ENCODE measurements at places on chromosomes 2 and 18.
A peak's percentile ranks its signal among the peaks of the same experiment; 100 is the strongest.

DNA sequence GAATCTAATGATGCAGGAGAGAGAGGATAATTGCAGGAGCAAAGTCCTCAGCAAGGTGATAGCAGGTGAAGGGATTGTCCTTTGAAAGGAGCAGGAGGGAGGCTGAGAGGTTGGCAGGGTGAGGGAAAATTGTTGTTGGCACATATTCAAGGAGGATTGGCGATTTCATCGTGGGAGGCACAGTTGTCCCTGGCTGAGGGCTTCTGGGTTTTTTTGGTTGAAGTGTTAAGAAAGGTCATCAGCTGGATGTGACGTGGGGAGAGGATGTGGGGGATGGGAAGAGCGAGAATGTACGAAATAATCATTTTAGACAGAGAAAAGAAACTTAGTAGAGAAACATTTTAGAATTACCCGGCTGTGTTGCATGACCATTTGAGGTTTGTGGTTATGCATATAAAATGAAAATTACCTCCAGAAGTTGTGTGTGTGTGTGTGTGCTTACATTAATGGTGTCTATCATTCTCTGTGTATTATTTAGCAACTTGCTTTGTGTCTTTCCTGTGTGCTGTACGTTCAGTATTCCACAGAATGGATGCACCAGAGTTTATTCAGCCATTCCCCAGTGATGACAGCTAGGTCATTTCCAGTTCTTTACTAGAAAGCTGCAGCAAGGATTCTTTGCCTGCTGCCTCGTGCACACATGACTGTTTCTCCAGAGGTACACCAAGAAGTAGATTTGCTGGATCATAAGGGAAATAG is 67.6 kb downstream of the SDC1 start:
- peak; percentile 54 for DNase-seq

- DNase-seq = peak; percentile 84
Measured at GRCh38 chr2:207747653-207748560, 21.8 kb downstream of the FZD5 start.

- no peak for DNase-seq
Measured at GRCh38 chr2:170411660-170412059, 233.7 kb downstream of the MYO3B start.

DNA sequence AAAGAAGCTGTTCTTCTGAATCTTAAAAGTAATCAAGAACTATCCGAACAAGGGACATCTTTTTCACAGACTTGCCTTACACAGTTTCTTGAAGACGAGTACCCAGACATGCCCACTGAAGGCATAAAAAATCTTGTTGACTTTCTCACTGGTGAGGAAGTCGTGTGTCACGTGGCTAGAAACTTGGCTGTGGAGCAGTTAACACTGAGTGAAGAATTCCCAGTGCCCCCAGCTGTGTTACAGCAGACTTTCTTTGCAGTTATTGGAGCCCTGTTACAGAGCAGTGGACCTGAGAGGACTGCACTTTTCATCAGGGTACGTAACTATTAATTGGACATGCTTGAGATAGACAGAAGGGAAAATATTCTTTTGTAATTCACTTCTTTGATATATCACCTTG is 2.4 kb downstream of the MRPL44 start:
- peak; percentile 14 for DNase-seq

- DNase-seq = peak; percentile 57
Measured at GRCh38 chr2:58030771-58031170, 15.8 kb upstream of the VRK2 start.

DNA sequence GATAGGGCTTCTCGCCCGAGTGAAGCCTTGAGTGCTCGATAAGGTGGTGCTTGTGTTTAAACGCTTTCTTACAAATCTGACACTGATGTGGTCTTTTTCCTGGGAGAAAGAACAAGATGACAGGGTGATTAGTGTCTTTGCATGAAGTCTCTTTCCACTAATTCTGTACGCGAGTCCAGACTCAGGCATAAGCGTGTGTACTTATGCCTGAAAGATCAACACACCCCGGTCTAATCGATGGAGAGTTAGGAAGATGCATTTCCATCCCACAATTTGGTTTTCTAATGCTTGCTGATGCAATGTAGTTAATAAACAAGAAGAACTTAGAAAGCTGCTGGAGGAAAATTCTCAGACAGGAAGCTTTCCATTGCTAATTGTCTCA is 130.0 kb downstream of the ZEB2 start:
- DNase-seq = no peak

DNA sequence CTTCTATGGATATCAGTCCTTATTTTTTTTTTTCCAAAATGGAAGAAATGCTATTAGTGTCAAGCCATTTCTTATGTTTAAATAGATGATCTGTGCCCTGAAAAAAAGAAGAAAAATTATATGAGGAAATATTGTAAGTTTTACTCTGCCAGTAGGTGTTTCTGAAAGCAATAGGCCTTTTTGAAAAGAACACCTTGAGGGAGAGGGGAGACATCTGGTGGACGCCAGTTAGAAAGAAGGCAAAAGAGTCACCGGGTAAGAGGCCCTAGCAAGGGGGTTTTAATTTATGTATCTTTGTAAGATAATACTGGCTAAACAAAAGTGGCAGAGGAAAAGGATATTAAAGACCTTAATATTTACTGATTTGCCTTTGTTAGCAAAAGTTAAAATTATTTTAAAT is 56.1 kb downstream of the DYNAP start:
- peak; percentile 4 for DNase-seq

- DNase-seq = peak; percentile 35
Measured at GRCh38 chr2:7672027-7672684, 754.9 kb downstream of the RNF144A start.

DNA sequence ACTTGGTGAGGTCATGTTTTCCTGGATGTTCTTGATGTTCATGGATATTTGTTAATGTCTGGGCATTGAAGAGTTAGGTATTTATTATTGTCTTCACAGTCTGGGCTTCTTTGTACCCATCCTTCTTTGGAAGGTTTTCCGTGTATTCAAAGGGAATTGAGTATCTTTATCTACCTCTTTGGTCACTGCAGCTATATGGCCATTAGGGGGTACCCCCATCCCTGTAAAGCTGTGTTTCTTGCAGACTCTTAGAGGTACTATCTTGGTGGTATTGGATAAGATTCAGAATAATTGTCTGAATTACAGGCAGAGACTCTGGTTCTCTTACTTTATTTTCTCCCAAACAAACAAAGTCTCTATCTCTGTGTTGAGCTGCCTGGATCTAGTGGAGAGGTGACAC is 401.6 kb upstream of the FSIP2 start:
- no peak for DNase-seq

DNA sequence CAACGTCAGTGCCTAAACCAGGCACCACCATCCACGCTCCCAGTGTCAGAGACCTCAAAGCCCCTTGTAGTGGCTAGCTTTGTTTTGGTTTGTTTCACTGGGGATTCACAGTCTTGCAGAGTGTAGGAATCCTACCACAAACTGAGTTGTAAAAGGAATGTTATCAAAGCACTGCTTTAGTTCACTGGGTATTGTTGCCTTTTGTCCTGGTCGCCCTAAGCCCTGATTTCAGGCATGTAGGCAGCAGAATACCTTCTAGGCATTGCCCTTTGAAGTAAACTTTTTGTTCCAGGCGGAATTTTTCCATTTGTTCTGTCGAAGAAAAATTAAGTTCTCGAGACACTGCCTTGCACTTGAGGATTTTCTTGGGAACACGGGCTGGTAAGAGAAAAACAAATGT is 29.4 kb downstream of the PTMA start:
- no peak for DNase-seq

DNA sequence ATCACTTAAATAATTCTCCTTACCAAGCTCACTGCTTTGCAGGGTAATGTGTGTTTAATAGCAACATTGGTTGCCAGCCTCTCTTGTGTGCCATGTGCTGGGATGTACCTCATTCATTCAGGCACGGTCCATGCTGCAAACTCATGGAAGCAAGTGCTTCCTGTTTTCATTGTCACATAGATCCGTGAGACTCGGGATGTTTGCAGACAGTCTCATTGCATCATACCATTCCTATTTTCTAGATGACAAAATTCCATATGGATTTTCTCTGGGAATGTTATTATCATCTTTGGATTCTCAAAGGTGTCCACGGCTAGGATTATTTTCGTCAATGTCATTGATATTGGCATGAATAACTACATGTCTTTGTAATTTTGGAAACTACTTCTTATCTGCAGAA is 60.0 kb upstream of the HDAC4 start:
- DNase-seq = no peak

DNA sequence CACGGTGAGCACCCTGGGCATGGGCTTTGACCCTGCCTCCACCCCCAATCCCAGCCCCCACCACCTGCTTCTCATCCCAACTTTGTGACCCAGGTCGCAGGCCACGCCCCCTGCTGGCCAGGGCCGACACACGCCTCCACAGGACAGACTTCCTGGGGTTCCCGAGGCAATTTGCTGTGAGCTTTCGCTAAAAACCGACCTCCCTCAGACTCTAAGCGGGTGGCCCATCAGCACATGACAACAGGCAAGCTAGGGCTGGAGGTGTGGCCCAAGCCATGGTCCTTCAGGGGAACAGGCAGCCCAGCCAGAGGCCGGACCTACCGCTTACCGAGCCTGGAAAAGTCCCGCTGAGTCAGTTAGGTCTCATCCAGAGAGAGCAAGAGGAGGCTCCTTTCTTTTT is 31.9 kb downstream of the C1QL2 start:
- no peak for DNase-seq

- DNase-seq = no peak
Measured at GRCh38 chr18:39513186-39513585, 1947.6 kb upstream of the CELF4 start.

DNA sequence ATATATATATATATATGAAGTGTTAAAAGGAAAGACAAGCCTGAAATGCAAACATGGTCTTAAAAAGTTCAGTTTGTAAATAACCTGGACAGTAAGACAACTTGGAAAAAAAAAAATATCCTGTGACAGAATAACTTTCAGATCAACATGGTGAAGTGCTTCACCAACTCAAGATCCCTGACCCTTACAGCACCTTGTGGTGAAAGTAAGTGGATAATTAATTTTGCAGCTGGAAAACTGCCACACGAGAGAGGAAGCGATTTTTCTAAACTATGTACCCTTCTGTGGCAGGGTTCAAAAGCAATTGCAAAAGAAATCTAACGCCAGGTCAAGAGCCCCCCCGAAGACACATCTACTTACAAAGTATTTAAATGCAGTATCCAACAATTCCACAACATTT is 95.8 kb downstream of the PAX3 start:
- DNase-seq = no peak

- no peak for DNase-seq
Measured at GRCh38 chr2:166434491-166434890, 58.7 kb upstream of the SCN9A start.

DNA sequence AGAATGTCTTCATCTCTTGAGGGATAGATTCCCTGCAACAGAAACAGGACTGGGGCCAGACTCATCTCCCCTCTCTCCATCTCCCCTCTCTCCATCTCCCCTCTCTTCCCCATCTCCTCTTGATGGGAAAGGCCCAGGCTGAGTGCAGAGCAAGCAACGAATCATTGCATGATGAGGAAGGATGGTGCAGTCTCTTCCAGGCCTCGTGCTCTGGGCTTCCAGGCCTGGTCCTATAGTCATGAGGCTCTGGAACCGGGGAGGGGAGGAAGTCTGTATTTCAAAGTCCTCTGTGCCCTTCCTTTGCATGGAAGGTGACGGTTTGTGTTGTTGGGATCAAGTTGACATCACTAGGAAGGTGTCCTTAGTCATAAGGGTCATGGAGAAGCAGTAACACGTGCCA is 115.6 kb upstream of the NEDD4L start:
- DNase-seq = no peak

GRCh38 chr2:191153716-191154115 is 2.9 kb upstream of the STAT4 start:
- no peak for DNase-seq

DNA sequence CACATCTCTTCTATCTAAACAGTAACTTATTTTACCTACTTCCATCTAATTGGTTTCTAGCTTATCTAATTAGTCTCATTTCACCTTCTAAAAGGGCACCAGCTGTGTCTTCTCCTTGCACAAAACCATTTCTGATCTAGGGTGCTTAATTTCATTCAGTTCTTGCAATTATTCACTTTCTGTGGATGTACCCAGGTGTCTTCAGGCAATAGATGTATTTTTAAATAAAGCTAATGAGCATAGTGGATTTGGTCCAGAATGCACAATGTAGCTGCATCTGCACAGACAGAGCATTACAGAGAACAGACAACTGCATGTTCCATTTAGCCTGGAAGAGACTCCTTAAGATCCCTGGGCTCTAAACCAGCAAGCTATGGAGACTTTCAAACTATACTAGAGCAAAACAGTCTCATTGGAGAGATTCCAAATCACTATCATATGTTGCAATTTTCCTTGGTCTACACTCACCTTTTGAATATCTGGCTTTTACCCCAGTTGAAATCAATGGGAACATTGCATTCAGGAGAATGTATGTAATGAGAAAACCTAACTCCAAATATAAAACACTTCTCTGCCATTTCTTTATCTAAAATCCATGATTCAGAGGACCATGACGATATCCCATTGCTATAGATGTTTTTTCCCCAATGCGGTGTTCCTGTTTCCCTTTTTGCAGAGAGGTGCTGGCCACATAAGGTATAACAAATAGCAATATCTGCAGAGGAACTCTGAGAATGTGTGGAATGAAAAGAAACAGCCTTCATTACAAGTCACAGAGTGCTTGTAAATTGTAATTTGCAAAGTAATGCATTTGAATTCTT is 3.5 kb upstream of the RFX8 start:
- DNase-seq = peak; percentile 41

DNA sequence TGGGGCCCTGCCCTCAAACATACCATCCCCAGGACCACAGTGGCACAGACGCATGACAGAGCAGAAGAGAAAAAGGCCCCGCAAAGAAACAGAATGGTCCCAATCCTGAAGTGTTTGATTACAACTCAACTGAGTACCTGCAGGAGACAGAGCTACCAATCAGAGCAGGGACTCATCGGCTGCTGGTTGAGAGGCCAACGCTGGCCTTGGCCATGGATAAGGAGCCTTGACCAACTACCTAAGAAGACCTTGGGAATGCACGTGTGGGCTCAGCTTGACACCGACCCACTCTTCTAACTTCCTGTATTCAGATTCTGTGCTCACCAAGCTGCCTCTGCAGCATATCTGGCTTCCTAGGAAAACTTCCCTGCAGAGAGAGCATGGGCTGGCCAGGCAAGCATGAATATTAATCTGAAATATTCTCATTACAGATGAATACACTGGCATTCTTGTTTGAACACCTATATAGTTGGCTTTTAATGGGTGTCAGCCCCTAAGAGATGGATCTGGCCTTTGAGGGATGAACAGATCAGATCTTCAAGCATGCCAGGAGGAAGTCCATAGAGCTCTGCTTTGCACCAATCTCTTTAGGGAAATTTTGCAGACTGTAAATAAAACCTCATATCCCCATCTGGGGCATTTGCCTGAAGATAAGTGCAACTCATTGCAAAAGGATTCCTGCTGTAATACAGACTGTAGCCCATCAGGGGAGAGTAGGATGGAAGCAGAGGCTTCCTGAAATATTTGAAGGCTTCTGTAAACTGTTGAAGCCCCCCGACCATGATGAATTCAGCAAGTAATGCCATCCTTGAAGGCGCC is 135.4 kb downstream of the BCL2 start:
- DNase-seq = no peak
